ENCODE measurements at places on chromosomes 2 and 18.

GRCh38 chr2:73249636-73250035 lies 15.5 kb downstream of the CCT7 start:
- no peak for DNase-seq

DNA sequence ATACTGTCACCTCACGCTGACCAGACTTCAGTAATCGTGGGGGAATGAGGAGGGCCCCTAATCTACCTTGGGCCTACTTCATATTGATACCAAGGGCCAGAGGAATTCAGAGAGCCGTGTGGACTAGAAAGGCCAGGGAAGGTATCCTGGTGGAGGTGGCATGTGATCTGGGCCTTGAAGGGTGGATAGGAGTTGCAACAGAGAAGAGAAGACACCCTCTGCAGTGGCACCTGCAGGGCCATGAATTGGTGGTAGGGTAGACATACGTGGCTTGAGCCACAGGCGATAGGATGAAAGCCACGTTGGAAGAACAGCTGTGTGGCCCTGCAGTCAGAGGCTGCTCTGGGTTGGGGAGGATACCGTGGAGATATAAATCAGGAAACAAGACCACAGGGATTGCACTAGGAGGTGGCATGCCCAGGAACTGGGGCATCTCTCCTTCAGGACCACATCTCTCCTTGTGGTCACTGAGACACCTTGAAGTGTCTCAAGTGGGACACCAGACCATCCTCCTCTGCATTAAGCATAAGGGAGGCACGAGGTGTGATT lies 141.4 kb downstream of the CYP26B1 start:
- no peak for DNase-seq

GRCh38 chr2:209380293-209380692 lies 43.6 kb upstream of the MAP2 start:
- no peak for DNase-seq

DNA sequence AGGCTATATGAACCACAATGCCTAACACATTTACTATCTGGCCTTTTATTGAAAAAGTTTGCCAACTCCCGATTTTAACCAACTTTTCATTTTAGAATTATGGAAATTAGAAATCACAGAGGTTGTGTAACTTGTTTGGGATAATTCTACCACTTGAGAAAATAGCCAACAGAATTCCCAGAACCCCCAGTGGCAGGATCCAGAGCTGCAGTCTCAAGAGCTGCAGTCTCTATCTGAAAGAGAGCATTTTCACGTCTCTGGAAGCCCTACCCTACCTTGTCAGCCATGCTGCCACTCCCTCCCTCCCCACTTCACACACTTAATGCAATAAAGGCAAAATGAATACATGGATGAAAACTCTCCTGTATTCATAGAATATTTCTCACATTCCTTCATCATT lies 23.4 kb upstream of the TSPYL6 start:
- DNase-seq = no peak

DNA sequence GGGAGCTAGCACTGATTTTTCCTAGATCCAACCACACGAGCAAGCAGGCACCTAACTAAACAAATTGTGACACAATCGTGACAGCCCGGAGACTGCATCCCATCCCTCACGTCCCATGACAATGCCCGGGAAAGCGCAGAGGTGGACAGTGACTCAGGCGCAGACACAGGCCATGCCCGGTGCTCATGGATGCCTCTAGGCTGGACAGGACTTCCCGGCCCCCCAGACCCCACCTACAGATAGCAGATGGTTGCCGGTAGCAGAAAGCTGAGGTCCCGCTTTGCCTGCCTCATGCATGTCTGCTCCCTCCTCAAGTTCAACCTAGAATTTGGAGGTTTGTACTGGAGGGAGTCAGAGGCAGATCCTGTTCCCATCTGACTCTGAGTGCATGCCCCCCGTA lies 81.0 kb downstream of the TPO start:
- no peak for DNase-seq

DNA sequence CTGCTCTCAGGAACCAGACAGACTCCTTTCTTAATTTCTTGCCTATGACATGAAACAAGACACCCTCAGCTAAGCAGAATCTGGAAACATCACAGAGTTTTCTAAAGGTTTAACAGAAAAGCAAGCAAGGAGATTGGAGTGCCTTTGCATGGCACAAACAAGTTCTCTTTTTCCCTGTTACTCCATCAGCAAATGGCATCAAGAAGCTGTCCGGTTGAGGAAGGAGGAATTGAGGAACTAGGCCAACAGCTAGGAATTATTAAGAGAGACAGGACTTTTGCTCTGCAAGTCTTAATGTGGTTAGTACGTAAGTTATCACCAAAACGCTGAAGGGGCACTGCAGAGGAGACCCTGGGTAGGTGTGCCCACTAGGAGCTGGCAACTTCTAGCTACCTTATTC lies 53.2 kb downstream of the NEB start:
- DNase-seq = no peak

GRCh38 chr2:144288438-144288837 lies 231.5 kb downstream of the ZEB2 start:
- DNase-seq = no peak

DNA sequence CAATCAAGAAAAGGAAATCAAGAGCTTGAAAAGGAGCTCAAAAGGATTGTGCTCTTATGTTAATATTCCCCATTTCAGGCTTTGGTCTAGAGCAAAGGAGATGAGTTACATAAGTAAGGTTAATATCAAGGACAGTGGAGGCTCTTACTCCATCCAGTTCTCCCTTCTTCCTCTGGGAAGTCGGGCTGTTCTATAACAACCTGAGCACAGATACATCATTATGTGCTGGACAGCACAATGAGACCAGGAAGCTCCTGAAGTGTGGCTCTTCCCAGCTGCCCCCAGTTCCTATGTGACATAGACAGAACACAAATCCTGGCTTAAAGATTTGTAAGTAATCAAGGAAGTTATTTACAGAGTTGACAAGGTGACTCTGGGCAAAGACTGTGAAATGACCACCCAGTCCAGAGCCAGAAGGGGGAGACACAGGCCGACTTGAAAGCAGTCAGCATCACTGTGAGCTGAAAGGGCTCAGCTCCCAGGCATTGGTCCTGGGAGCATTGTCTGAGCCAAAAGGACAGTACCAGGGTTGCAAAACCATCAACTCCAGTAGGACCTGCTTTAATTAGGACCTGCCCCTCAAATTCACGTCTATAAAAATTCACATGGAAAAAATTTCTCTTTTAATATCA lies 917.6 kb upstream of the ACVR2A start:
- peak; percentile 28 for DNase-seq

DNA sequence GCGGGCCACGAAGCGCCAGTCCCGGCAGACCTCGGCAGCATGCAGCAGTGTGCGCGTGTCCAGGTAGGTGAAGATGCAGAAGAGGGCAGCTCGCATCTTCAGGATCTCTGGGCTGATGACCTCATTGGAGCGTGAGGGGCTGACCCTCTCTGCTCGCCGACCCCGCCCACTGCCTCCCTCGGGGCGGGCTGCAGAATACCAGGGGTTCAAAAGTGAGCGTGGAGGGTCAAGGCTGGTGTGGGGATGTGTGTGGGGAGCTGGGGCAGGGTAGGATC lies 20.0 kb downstream of the FBXO41 start:
- no peak for DNase-seq

DNA sequence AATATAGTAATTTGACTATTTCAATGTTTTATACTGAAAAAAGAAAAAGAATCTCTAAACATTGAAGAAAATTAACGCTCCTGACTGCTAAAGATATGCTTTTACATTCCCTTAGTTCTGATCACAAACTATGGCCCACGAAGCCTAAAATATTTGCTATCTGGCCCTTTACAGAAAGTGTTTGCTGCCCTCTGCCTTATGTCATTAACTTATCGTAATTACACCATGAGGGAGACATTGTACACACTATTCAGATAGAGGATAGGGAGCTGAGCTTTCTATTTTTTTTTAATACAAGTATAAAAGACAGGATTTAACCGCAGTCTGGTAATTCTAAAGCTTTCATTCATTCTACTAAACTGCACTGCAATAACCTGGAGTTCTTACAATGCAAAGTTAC lies 393.1 kb upstream of the DCC start:
- no peak for DNase-seq

- no peak for DNase-seq
These were observed 156.2 kb downstream of the HRH4 start for GRCh38 chr18:24616653-24617052.

- no peak for DNase-seq
These were observed 52.9 kb downstream of the TRIB2 start for GRCh38 chr2:12769492-12770105.

- DNase-seq = no peak
These were observed 271.4 kb downstream of the ETAA1 start for GRCh38 chr2:67668538-67668937.

GRCh38 chr2:113134717-113135116 lies 7.3 kb downstream of the IL1RN start:
- DNase-seq = no peak

- DNase-seq = no peak
These were observed 178.5 kb downstream of the TPGS2 start for GRCh38 chr18:36650266-36650665.

DNA sequence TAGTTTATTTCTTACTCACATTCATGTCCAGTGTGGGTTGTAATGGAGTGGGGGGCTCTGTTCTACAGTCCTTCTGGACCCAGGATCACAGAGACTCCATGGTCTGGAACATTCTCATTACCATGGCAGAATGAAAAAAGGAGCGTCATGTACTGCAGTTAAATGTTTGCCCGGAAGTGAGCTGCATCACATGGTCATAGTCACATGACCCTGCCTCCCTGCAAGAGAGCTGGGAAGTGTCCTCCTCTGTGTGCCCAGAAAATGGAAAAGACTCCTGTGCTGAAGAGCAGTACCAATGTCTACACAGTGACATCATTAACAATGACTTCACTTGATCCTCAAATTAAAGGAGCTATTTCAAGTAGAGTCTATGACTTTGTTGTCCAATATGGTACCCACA lies 74.0 kb upstream of the ZBTB14 start:
- no peak for DNase-seq

DNA sequence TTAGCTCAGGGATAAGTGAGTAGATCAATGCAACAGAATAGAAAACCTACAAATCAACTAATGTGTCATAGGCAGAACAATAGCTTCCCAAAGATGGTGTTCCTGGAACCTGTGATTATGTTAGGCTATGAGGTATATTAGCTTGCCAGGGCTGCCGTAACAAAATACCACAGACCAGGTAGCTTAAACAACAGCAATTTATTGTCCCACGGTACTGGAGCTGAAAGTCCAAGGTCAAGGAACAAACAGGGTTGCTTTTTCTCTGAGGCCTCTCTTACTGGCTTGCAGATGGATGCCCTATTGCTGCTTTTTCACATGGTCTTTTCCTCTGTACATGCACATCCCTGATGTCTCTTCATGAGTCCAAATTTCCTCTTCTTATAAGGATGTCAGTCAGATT lies 354.9 kb downstream of the TNS1 start:
- no peak for DNase-seq

DNA sequence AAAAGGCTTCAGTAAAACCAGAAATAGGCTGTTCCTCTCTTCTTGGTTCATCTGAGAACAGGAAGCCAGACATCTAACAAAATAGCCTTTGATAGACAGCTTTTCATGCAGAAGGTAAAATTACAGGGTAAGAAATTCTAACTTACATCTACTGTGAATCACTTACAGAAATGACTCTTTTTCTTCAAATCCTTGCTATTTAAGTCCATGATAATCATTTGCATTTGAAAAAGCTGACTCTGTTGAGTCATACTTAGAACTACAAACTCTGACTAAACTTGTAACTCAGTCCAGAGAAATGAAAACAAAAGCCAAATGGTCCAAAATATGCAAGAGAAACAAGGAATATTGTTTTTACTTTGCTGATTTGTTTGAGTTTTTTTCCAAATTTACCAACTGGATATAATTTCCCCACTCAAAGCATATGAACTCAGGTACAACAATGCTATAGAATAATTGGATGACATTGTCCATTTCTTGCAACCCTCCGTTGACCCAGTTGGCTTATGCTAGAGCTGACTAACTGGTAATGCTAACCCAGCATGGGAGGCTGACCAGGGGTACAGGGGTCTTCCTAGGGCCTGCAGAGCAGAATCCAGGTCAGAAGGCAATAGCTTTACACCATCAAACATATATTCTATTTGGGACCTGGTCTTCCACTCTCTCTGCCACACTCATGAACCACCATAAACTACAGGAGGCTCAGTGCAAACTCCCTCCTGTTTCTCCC lies 18.8 kb upstream of the MREG start:
- DNase-seq = no peak

GRCh38 chr2:176976736-176977685 lies 235.6 kb upstream of the HNRNPA3 start:
- DNase-seq = no peak

DNA sequence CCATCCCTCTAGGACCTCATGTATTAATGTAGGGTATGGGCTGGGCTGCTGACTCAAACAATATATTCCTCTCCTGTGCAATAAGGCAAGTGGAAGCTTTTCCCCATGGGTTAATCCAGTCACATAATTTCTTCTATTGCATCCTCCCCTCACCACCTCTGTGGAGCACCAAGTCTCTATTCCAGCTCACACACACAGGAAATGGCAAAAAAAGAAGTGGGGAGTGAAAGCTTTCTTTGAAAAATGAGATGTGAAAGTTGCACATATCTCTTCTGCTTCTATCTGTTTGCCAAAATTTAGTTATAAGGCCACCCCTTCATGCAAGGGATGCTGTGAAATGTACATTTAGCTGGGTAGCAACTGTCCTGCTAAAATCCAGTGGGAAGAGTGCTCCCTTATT lies 121.3 kb downstream of the CDC42EP3 start:
- no peak for DNase-seq

GRCh38 chr2:28565720-28566295 lies 69.9 kb downstream of the PLB1 start:
- DNase-seq = no peak

DNA sequence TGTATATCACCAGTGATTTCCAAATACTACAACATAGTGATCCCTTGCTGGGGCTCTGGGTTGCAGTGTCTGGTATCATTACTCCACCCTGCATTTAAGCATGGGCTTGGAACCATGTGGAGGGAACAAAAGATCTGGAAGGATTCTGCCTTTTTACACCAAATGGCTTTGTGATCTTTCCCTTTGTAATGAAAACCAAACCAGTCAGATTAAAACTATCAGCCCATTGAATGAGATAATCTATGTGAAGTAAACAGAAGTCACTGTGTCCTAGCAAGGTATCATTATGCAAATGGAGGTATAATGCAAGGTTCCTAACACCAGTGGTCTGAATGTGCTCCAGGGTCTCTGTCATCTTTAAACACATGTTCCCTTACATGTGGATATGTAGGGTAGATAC lies 474.7 kb upstream of the TNP1 start:
- DNase-seq = no peak

DNA sequence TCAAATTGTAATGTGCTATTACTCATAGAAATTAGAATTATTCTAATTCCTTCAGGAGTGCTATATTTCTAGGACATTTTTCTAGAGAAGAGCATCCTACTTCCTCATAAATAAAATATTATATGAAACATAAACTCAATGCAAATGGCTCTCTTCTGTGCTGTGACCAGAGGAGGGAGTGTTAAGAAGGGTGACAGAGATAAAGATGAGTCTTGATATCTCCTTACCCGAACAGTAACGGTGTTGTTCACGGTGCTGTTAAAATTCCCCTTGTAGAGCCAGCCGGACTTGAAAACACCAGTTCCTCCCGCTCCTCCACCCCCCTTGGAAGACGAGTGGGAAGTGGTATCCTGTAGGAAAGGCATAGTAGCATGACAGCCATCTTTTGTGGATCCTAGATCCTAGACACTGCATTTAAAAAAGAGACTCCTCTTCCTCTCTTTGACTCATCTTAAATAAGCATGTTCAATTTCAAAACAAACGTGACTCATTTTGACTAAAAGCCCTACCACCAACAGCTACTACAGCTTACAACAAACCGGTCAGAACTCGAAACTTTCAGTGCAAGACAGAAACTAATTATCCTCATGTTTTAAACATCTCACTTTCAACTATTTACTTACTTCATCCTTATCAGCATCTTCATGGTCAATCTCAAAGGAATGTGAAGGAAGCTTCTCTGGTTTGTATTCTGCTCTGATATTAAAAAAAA lies 156.3 kb downstream of the DOCK10 start:
- peak; percentile 28 for DNase-seq

All from smooth muscle cell of the brain vasculature (primary cell).